ENCODE measurements at places on chromosomes 4 and X.

DNA sequence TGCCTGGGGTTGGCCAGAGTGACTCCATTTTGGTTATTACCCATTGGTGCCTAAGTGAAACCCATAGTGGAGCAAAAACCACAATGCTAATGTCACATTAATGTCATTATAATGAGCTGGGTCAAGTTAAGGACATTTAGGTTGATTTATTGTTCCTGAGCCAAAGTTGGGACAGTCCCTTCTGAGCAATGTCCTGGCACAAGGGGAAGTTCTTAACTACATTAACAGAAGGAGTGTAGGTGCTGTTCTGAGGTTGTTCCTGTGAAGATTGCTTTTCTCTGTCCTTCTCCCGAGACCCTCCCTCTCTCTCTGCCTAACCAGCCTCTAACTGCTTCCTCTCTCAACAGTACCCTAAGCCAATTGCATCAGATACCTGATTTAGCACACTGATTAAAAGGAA is 1956.8 kb upstream of the PCDH10 start:
- no peak for DNase-seq

- DNase-seq = no peak
Observed at GRCh38 chrX:97027384-97027922, 143.7 kb downstream of the RPA4 start.

GRCh38 chr4:39029752-39030694 is 2.2 kb downstream of the TMEM156 start:
- no peak for DNase-seq

- no peak for DNase-seq
Observed at GRCh38 chrX:5775846-5776430, 452.7 kb downstream of the NLGN4X start.

- peak; percentile 5 for DNase-seq
Observed at GRCh38 chrX:128781506-128781905, 729.3 kb upstream of the ACTRT1 start.

DNA sequence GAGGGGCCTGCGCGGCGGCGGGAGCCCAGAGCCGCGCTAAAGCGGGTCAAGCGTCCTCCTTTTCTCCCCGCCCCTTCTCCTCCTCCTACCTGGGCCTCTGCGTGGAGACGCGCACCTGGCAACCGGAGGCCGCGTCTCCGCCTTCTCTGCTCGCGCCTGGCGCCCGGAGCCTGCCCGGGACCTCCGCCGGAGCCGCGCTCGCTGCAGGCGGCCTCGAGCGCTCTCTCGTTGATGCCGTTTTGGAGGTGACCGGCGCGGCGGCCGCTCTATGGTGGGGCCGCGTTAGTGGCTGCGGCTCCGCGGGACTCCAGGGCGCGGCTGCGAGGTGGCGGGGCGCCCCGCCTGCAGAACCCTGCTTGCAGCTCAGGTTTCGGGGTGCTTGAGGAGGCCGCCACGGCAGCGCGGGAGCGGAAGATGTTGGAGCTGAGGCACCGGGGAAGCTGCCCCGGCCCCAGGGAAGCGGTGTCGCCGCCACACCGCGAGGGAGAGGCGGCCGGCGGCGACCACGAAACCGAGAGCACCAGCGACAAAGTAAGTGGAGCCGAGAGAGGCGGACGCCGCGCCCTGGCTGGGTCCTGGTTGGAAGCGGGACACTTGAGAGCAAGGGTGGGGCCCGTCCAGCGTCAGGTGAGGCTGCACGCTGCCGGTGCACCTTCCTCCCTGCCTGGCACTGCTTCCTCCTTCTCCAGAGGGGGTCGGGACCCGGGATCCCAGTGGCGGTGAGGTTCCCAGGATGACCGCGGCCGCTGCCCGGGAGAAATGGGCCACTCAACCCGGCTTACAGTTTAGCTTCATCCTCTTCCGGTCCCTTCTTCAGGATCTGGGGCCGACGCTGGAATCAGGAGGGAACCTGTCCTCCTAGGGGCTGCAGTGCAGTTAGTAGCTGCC is at the start of gene CDS1:
Gene CDS1, plus strand, starts transcription at position 140 of the 888 bp plus-strand sequence. Its CDS starts 275 bp downstream, at position 415.
- DNase-seq = peak; percentile 3

Data from stimulated activated CD4-positive, alpha-beta T cell treated with anti-CD3 and anti-CD28 coated beads, Interleukin-4, amount 100 ng/mL, for 24 hours (primary cell).